Stomach (tissue), 19 donors: ENCODE measurements at places on chromosomes 2 and 18. TPM values are rescaled to one million over a fixed set of nuclear protein-coding genes. Genes with fewer than 3 reads are reported as not detected.

EPB41L3 gene
- total RNA-seq: 9.8 TPM

REEP1 gene
- 20.4 TPM for total RNA-seq

CFC1 gene
- 7.8 TPM for total RNA-seq

DQX1 gene
- 42.6 TPM for total RNA-seq

ATF2 gene
- total RNA-seq: 40.4 TPM

SFXN5 gene
- total RNA-seq: 76.4 TPM

CHST10 gene
- total RNA-seq: 4.0 TPM

REG3A gene
- not detected for total RNA-seq

GRHL1 gene
- total RNA-seq: 5.7 TPM
